Foreskin keratinocyte (primary cell): ENCODE measurements at places on chromosomes 6 and 20. TPM values are rescaled to one million over a fixed set of nuclear protein-coding genes. Genes with fewer than 3 reads are reported as not detected.

Gene FOXF2
- 0.11 and 0.14 TPM in 2 replicates for total RNA-seq

Gene RAET1E
- 1.1 and 1.5 TPM in 2 replicates for total RNA-seq

Gene SERINC3
- 54.8 and 69.2 TPM in 2 replicates for total RNA-seq

Gene MAP1LC3A
- 3.9 and 4.9 TPM in 2 replicates for total RNA-seq

Gene CAGE1
- total RNA-seq: 0.07 and 0.20 TPM in 2 replicates

Gene SNAP91
- not detected in 2 replicates for total RNA-seq

Gene ELOVL5
- total RNA-seq: 91.9 and 98.3 TPM in 2 replicates

Gene PRR18
- total RNA-seq: not detected in 2 replicates

Gene JPH2
- total RNA-seq: 7.1 and 7.8 TPM in 2 replicates

Gene SAMD10
- 1.7 and 1.8 TPM in 2 replicates for total RNA-seq

Gene WFDC9
- total RNA-seq: not detected in 2 replicates

Gene AKAP12
- total RNA-seq: 7.0 and 28.7 TPM in 2 replicates

Gene CFAP206
- 0.17 and 0.18 TPM in 2 replicates for total RNA-seq

Gene AGPAT4
- total RNA-seq: 3.9 and 5.8 TPM in 2 replicates

Gene RIPPLY2
- 0.65 and 1.8 TPM in 2 replicates for total RNA-seq

Gene LY86
- total RNA-seq: not detected in 2 replicates

Gene SLC22A23
- total RNA-seq: 2.2 and 2.8 TPM in 2 replicates

Gene RIMS4
- not detected in 2 replicates for total RNA-seq

Gene BEND6
- total RNA-seq: 1.8 TPM in 2 replicates

Gene LINC00237
- total RNA-seq: not detected in 2 replicates

Gene RNF182
- total RNA-seq: 0.67 and 0.85 TPM in 2 replicates

Gene PPP1R14C
- total RNA-seq: 32.5 and 36.4 TPM in 2 replicates

Gene DEFB132
- not detected in 2 replicates for total RNA-seq

Gene ECT2L
- not detected in 2 replicates for total RNA-seq

Gene DOK5
- total RNA-seq: not detected in 2 replicates

Gene FAM120B
- 21.6 and 21.7 TPM in 2 replicates for total RNA-seq

Gene TAGAP
- 0.07 TPM in 2 replicates for total RNA-seq

Gene ADGRG6
- total RNA-seq: 45.7 TPM in 2 replicates

Gene SNPH
- total RNA-seq: 4.9 and 6.0 TPM in 2 replicates

Gene ZNF318
- total RNA-seq: 18.8 and 19.2 TPM in 2 replicates

Gene PANK2
- total RNA-seq: 33.4 and 35.4 TPM in 2 replicates

Gene SPINT3
- total RNA-seq: not detected in 2 replicates

Gene RBM24
- total RNA-seq: 0.92 and 1.4 TPM in 2 replicates

Gene BTN1A1
- not detected in 2 replicates for total RNA-seq

Gene NKAPL
- total RNA-seq: 1.3 and 1.7 TPM in 2 replicates
